ENCODE measurements at places on chromosomes 12 and 14. TPM values are rescaled to one million over a fixed set of nuclear protein-coding genes. Genes with fewer than 3 reads are reported as not detected.

C12orf50 gene
- not detected for total RNA-seq

CLEC4A gene
- 8.3 TPM for total RNA-seq

FRMD6 gene
- 13.2 TPM for total RNA-seq

SRRM4 gene
- 0.12 TPM for total RNA-seq

KRT6C gene
- total RNA-seq: not detected

TESPA1 gene
- 6.7 TPM for total RNA-seq

CPNE6 gene
- total RNA-seq: not detected
